ENCODE measurements at places on chromosomes 3 and 15.

DNA sequence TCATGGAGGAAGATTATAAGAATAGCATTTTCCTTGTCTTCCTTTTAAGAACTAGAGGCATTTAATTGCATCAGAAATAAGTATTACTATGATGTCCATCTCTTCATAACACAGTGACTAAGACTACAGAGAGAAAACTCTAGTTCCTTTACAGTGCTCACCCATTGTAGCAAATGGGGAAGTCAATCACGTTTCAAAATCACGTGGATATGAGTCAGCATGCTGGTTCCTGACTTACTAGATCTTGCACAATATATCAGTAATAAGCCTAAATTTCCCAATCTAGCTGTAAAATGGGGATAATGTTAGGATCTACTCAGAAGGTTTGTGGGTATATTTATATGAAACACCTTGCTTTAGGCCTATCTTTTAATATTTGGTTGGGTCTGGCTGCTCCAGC, 254.8 kb upstream of the EOMES start:
- DNase-seq, result no peak

DNA sequence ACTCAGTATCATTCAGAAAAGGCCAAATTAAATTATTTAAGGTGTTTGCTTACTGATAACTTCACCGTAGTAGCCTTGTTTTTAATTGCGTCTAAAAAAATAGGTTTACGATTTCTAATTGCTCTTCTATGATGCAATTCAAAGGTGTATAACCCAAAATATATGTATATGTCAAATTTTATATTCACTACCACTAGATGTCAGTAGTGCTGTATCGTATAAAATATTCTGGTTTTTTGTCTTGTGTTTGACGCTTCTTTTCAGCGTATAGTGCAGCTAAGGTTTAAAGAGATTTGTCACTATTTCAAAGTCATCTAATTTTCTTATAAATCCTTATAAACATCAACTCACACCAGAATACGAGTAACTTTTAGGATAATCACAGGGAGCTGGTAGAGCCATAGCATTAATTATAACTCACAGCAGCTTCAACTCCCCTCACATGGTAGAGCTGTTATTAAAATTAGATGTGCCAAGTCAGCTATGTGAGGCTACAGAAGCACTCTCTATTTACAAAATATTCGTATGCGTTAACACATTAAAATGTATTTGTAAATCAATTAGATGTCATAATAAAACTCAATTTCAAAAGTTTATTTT, 3.5 kb downstream of the PFN2 start:
- no peak for DNase-seq

GRCh38 chr15:48076454-48076853, 44.3 kb upstream of the SLC24A5 start:
- no peak for DNase-seq

DNA sequence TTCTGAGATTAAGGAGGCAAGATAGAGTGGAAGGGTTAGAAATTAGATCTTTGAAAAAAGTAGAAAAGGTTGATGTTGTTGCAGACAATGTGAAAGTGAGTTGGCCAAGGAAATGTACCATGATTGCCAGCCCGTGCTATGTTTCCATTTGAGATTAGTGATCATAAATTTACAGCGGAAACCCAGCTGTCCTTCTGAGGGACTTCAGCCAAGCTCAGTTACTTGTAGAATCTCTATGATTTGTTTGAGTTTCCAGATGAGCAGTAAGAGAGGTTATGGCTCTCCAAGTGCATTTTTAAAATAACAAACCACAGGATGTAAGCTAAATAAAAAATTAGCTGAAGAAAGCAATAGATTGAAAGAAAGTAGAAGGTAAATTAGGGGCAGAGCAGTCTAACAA, 54.2 kb upstream of the RBMS3 start:
- DNase-seq, result no peak

- no peak for DNase-seq
These were observed 760.8 kb upstream of the SEMA6D start for GRCh38 chr15:46956456-46956855.

- DNase-seq, result no peak
These were observed 40.6 kb downstream of the ILDR1 start for GRCh38 chr3:121981473-121981872.

DNA sequence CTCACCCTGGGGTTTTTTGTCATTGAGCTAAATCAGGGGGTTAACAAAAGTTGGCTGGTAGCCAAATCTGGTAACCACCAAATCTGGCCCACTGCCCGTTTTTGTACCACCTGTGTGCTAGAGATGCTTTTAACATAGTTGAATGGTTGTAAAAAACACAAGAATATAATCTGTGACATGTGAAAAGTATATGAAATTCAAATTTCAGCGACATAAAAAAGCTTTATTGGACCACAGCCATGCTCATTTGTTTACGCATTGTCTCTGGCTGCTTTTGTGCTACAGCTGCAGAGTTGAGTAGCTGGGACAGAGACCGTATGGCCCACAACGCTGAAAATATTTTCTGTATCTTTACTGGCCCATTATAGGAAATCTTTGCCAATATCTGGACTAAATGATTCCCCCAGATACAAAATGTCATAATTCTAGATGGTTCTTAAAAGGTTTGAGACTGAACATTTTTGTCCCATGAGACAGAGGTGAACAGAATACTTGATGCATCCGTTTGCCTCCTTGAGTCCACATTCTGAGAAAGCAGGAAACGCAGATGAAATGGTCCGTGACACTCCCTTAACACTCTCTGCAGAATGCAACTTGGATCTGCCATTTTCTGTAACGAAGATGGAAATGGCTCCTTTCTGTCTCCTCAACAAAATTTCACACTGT, 120.9 kb upstream of the PDZRN3 start:
- no peak for DNase-seq

DNA sequence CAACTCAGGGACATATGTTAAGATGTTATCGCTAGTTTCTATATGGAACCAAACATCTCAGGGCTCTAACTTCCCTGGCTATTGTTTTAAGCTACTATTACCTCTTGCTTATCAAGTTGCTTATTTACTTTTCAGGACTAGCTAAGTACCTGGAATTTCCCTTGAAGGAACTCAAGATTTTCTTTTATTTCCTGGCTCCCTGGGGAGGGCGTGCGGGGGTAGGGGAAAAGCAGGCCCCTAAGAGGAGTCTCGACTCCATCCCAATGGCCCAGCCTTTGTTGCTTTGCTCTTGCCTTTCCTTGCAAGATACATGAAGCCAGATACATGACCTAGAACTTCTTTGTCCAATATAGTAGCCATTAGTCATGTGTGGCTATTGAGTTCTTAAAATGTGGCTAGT, 76.9 kb upstream of the STXBP5L start:
- DNase-seq, result no peak

DNA sequence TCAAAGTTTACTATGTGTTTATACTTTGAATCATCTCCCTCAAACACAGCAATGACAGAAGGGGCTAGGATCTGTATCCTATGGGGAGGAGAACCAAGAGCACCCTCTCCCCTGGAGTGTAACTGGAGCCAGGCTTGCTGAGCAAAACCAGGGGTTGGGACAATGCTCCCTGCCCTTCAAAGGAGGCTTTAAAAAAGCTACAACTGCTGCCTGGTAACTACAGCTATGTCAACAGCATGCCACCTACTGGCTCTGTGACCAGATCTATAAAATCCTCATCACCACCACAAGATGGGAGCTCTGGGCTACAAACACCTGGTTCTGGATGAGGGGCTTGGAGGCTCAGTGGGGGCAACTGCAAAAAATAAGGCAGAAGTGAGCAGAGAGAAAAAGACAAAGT, 61.9 kb downstream of the ANO10 start:
- no peak for DNase-seq

- DNase-seq, result no peak
These were observed 283.3 kb upstream of the ROBO2 start for GRCh38 chr3:76756577-76756976.

DNA sequence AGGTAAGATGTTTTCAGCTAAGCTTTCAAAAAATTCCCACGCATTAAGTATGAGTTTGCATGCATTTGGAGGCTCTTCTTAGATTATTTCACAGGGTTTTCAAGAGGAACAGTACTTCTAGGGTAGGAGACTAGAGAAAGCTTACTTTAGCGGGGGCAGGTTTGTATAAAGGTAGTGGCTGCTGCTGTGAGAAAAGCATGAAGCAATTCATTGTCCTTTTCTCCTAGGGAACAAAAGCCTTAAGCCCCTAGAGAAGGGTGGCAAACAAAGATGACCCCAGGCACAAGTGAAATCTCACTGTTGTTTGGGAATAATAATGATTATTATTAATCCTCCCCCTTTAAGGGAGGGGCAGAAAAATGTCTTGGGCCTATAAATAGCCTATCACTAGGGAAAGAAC, 310.7 kb downstream of the DIPK2A start:
- DNase-seq, result no peak

GRCh38 chr15:81379269-81379668, 5.3 kb upstream of the TMC3 start:
- DNase-seq, result no peak

- DNase-seq, result no peak
These were observed 18.7 kb upstream of the SPG11 start for GRCh38 chr15:44682211-44682610.

DNA sequence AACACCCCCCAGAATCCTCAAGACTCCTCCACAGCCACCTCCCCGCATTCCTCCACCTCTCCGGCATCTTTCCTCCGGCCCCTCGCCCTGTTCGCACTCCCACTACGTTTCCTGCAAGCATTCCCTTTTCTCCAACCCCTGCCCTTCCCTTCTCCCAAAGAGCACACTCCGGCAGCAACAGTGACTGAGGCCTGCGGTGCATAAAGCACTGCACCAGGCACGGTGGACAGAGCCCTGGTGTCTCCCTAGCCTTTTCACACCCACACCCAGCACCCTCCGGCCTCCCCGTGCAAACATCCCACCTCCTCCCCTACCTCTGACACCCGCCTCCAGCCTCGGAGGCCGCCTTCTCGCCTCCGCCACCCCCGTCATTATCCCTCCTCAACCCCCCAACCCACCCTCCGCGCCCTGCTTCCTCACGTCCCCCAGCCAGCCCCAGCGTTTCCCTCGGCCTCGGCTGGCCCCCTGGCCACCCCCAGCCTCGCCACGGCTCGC, 577 bp downstream of the ZNF148 start:
- no peak for DNase-seq

DNA sequence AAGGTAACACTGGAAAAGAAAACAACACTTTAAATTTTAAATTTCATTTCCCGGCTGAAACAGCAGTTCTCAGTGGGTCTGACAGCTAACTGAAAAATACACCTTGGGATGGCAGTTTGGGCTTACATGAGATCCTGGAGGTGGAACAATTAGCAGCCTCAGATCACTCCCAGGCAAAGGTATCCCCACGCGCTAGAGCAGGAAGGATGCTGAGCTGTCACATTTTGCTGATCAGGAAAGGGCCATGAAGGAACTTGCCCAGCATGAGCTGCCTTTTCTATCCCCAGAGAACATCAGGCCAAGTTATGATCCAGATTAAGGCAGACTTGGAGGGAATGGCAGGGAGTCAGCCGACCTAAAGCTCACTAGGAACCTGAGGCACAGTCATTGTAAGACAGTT, 204.8 kb upstream of the SLC2A2 start:
- no peak for DNase-seq

- no peak for DNase-seq
These were observed at the start of gene PLCD1 for GRCh38 chr3:38029400-38030125. TSS of gene PLCD1 (minus strand) at chr3:38029642. CDS start at chr3:38029539, 103 bp downstream.

GRCh38 chr15:48871542-48871941, 6.4 kb upstream of the EID1 start:
- DNase-seq, result no peak

DNA sequence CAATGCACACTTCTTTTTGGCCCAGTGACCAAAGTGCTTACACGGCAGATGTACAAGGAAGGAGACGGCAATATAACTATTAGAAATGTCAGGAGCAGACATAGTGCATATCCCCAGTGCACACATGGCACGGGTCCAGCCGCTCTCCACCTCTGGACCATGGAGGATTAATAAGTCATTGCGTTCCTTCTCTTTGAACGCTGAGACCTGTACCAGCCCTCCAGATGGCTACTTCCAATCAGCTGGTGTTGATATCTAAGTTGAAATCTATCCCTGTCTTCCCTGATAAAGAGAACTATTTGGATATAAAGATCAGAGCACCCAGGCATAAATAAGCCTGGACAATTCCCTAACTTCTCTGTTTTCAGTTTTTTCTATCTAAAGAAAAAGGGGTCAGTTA, 212.5 kb downstream of the CADPS start:
- DNase-seq, result no peak

- DNase-seq, result no peak
These were observed 72.6 kb downstream of the MYO1E start for GRCh38 chr15:59299929-59300617.

GRCh38 chr3:32685543-32686185, 676 bp downstream of the CNOT10 start:
- DNase-seq, result no peak

GRCh38 chr3:79146024-79146423, 621.8 kb downstream of the ROBO1 start:
- no peak for DNase-seq

DNA sequence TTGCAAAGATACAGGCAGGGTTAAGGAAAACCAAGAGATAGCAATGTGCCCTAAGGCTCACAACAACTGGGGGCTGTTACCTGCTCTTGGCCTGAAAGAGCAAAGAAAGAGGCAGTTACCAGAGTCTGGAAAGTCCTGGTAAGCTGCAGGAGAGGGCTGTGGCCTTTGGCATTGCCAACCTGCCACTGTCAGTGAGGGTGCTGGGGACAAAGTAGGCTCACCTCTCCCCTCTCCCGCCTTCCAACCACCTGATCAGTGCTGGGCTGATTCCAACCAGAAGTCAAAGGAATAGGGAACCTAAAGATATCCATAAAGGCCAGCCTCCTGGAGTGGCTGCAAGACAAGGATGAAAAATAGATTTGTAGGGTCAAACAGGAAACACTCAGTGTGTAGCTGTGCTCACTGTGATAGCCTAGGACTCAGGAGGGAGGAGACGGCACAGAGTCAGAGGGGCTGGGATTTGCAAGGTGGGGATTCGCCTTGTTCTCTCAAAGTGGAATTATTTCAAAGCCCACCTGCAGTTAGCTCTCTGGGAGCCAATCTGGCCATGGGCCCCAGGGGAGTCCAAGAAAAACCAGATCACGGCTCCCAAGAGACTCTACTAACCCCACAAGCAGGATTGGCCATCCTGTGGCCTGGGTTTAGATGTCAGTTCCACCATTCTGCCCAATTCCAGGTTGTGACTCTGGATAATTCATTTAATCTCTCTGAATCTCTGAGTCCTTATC, 204.0 kb upstream of the BCL6 start:
- no peak for DNase-seq

GRCh38 chr15:100947760-100948429, 28.7 kb downstream of the LRRK1 start:
- DNase-seq, result no peak

DNA sequence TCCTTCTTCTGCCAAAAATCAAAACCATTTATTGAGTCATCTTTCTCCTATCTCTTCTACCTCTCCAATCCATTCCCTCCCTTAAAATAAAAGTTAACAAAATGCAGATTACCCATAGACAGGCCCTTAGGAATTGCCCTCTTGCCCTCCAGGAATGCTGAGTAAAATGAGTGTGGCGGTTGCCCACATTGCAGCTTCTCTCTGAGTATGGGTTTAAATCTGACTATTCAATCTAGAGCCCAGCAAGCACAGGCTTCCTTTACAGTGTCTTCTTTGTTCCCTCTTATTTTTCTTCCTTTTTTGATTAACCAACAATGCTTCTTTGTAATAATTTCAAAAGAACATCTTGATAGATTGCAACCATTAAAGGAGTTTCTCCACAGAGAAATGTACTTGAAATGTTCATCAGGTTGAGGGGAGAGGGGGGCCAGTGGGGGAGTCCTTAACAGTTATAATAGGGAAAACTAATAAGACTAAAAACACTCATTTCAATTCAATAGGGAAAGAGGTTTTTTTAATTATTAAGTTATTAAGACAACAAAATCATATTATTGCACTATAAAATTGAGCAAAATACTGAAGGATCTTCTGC, 135.3 kb upstream of the LMCD1 start:
- DNase-seq, result no peak

- DNase-seq, result no peak
These were observed 28.7 kb downstream of the CFAP100 start for GRCh38 chr3:126423191-126424038.
